ENCODE measurements at places on chromosomes 12 and 14.
A peak's percentile ranks its signal among the peaks of the same experiment; 100 is the strongest.

GRCh38 chr12:39272871-39273655, 169.9 kb downstream of the KIF21A start:
- peak; percentile 61 for DNase-seq

DNA sequence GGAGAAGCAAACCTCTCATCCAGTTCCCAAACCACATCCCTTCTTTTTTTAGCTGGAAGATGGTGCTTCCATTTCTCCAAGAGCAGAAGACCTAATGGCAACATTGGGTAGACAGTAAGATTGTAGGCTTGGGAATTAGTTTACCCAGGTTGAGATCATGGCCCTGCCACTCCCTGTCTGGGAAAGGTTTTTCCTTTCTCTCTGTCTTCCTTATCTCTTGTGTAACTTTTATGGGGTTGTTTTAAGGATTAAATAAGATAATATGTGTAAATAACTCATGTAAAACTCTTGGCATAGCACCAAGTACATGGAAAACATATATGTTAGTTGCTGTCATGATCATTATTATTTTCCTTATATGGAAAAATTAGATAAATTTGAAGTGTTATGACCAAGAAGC, 23.2 kb upstream of the PSMA6 start:
- DNase-seq, result peak; percentile 12

DNA sequence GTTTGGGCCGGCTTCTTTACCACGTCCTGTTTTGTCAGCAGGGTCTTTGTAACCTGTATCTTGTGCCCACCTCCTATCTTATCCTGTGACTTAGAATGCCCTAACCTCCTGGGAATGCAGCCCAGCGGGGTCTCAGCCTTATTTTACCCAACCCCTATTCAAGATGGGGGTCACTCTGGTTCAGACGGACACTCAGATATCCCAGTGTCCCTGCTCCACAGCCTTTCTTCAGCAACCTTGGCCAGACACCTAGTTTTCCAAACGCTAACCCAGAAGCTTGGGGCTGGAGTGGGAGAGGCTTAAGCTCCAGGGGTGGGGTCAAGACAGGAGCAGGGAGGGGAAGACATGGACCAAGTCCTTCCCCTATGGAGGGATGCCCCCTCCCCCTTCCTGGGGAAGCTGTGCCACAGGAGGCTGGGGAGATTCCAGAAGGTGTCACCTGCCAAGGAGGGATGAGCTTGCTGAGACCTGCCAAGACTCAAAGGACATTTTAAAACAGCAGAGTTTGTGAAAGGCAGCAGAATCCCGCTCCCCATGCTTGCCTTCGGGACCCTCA, 62.2 kb downstream of the RIN3 start:
- no peak for DNase-seq

GRCh38 chr12:132029503-132030300, 80.0 kb downstream of the EP400 start:
- DNase-seq, result no peak

GRCh38 chr12:54229624-54230212, 40.9 kb upstream of the SMUG1 start:
- DNase-seq, result peak; percentile 39
